ENCODE measurements at places on chromosomes 11 and 22.

- DNase-seq: no peak
Observed at GRCh38 chr22:44723801-44724200, 21.8 kb downstream of the PRR5 start.

GRCh38 chr11:19455731-19456130 lies 215.0 kb upstream of the E2F8 start:
- DNase-seq: no peak

DNA sequence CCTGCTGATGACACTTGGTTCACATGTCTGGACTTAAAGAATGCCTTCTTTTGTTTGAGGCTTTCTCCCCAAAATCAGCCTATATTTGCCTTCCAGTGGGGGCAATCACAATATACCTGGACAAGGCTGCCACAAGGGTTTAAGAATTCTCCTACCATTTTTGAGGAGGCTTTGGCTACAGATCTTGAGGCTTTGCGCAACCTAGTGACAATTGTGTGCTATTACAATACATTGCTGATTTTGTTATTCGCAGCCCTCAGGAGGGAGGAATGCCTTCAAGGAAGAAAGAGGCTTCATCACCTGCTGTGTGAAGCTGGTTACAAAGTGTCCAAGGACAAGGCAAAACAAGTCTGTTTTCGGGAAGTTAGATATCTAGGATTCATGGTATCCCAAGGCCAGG lies 50.8 kb upstream of the OR4C15 start:
- no peak for DNase-seq

- DNase-seq: no peak
Observed at GRCh38 chr11:10257478-10257877, 36.5 kb downstream of the SBF2 start.

GRCh38 chr11:126594921-126595367 lies 239.5 kb downstream of the ST3GAL4 start:
- DNase-seq: no peak

- DNase-seq: no peak
Observed at GRCh38 chr11:115580416-115580815, 76.2 kb upstream of the CADM1 start.

GRCh38 chr22:38126928-38127668 lies 16.6 kb upstream of the BAIAP2L2 start:
- no peak for DNase-seq

- DNase-seq: peak; percentile 90
Observed at GRCh38 chr11:128022007-128022368, 565.4 kb downstream of the ETS1 start.

GRCh38 chr11:89015614-89016013 lies 50.2 kb downstream of the GRM5 start:
- no peak for DNase-seq

- no peak for DNase-seq
Observed at GRCh38 chr11:10688401-10688800, 5.2 kb downstream of the IRAG1 start.

GRCh38 chr22:35728639-35729308 lies 11.1 kb downstream of the APOL5 start:
- no peak for DNase-seq

- DNase-seq: no peak
Observed at GRCh38 chr11:63698976-63699733, 17.9 kb downstream of the RTN3 start.

DNA sequence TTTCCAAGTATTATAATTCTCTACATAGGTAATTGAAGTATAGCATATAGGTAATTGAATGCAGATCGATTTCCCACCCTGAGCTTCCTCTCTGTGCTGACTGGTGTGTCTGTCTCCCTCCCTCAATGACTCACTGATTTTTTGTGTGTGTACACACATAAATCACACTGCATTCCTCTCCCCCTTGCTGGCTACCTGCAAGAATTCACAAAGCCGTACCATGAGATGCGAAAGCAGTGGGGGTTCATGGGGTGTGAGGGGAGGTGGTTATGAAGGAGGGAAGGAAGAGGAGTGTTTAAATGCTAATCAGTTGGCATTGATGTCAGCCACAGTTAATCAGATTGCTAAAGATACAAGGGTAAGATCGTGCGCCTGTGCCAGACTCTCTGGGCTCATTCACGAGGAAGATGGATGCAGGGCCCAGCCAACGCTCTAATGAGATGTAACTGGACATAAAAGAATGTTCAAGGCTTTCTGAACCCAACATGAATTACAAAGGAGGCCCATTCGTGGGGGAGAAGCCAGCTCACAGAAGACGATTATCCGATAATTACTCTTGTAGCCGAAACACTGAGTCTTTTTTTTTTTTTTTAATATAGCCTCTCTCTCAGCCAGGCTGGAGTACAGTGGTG lies 107.4 kb downstream of the SEZ6L start:
- DNase-seq: no peak

- DNase-seq: peak; percentile 22
Observed at GRCh38 chr22:45136594-45136993, 27.1 kb upstream of the NUP50 start.

- DNase-seq: no peak
Observed at GRCh38 chr22:16819249-16819648, 6.0 kb downstream of the XKR3 start.

- DNase-seq: no peak
Observed at GRCh38 chr11:2816941-2817421, 68.6 kb downstream of the CDKN1C start.

DNA sequence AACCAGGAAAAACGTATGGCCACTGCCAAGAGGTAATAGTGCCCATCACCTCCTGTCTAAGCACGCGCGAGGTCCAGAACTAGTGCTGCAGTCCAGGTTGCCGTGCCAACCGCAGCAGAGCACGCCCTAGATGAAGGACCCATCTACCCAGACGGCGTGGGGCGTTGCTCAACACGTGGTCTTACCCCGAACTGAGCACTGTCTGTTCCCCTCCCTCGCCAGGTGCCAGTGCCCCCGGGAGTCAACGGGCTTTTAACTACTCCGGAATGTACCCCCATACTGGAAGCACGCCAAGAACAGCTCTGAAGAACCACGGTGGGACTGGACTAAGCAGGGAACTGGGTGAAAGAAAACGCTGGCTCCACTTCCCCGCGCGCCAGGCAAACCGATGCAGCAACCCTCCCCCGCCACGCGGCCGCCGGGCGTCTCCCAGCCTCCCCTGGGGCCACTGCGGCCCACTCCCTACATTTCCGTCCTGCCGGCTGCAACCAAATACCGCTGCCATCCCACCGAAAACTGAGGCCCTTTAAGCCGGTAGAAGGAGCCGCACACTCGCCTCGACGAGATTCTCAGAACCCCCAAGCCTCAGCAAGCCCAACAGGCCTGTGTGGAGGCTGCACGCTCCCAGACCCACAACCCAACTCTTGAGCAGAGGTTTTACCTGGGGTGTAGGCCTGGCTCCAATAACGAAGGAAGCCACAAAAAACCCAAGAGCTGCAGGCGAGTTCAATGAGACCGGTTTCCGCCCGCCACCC lies at the start of gene HSPA8:
HSPA8 (minus strand) TSS at position 734 of the 755 bp plus-strand sequence. CDS start 812 bp downstream, outside the sequence.
- DNase-seq: peak; percentile 52

GRCh38 chr11:65435981-65436411 lies 13.4 kb downstream of the NEAT1 start:
- no peak for DNase-seq

DNA sequence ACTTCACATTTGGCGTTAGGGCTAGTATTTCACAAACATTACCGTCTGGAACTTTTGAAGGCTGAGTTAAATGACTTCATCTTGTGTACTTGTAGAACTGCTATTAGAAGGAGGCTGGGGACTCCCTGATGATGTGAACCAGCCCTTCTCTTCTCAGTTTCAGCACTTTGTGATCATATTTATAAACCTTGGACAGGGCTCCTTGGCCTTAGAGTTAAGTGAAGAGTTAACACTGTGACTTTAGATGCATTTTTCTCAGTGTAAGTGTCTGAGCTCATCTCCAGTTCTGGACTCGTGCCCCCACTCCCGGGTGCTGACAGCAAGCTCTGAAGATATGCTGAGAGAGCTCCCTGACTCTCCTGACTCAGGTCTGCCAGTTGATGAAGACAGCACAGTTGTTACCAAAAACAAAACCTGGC lies 8.4 kb downstream of the MIAT start:
- DNase-seq: no peak

- DNase-seq: no peak
Observed at GRCh38 chr11:47904048-47904447, 55.9 kb upstream of the NUP160 start.

DNA sequence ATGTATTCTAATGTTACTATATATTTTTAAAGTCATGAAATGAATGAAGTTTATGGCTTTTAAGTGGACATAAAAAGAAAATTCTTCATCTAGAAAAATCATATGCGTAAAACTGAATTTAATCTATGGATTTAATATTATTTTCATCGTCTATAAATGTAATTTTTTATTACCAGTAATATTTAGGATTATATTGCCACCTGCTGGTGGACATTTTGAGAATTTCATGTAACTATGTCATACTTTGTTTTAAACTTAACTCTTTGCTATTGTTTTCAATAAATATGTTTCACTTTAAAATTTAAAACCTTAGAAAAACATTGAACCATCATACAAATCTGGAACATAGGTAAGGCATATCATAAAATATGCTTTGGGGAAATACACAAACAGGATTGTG lies 66.5 kb upstream of the CEP126 start:
- no peak for DNase-seq

GRCh38 chr11:112382561-112382960 lies 121.9 kb upstream of the PLET1 start:
- no peak for DNase-seq

- DNase-seq: no peak
Observed at GRCh38 chr11:16154715-16155396, 201.5 kb downstream of the SOX6 start.

GRCh38 chr22:19196841-19197612 lies 18.5 kb upstream of the SLC25A1 start:
- DNase-seq: no peak

GRCh38 chr11:77287615-77288273 lies 13.7 kb downstream of the GDPD4 start:
- no peak for DNase-seq

GRCh38 chr22:35376728-35377472 lies 4.0 kb upstream of the HMOX1 start:
- DNase-seq: no peak

- no peak for DNase-seq
Observed at GRCh38 chr11:60377401-60378136, 763 bp upstream of the MS4A7 start.

GRCh38 chr11:102615077-102615893 lies 9.8 kb downstream of the MMP20 start:
- DNase-seq: no peak

DNA sequence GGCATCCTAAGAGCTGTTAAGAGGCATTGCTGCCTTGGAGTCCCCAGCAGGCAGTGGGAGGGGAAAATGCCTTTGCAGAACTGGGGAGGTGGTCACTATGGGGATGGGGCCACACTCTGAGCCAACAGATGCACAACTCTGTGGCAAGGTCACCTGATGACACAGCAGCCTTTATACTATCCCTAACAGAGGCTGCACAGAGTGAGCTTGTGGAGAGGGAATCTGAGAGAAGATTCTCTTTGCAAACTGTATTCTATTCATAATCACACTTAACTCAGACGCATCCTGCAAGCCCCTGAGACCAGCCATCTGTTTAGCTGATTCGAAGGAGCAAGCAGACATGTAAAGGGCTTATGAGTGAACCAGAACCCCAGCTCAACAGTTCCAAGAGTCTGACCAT lies 49.0 kb upstream of the TTC12 start:
- no peak for DNase-seq

DNA sequence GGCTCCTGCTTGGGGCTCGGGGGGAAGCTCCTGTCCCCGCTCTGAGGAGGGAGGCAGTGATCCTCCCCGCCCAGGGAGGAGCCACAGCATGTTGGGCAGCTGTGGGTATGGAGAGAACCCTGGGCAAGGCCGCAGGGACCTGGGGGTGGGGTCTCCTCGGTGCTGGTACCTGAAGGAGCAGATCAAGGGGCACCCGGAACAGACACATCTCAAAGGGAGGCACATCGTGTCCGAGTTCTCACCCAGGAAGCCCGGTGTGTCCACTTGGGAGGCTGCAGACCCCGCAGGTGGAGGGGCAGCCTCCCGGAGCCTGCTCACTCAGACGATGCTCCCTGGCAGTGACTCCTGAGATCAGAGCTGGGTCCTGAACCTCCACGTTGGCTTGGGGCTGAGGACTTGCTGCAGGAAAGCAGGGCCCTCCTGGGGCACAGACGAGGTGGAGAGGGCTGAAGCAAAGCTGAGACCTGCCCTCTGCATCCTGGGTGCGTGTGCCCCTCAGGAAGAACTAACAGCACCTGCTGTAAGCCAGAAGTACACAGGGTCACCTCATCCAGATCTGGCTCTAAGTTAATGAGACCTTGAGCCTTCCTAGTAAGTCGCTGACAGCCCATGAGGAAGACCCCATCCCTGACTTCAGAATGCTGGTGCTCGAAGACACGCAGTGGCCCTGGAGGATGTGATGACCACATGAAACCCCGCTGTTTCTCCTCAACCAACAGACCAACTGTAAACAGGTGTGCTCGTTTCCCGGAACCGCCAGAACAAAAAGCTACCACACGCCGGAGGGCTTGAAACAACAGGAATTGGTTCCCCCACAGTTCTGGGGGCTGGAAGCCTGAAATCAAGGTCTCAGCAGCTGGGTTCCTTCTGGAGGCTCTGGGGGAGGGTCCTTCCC lies 5.9 kb upstream of the OSBPL5 start:
- no peak for DNase-seq

DNA sequence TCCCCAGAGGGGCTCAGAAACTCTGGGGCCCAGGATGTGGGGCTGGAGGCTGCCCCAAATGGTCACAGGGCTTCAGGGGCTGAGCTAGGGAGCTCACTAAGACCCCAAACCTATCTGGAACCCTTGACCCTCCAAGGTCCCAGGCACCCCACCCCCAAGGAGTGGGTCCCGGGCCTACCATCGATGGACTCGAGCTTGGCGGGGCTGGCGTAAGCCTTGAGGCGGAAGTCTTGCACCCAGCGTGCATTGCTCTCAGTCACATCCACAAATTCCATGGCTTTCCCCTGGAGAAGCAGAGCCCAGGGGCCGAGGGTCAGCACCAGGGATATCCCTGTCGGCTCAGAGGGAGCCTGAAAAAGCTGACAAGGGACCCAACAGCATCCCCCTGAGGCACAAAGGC lies 3.5 kb downstream of the GATD1 start:
- DNase-seq: no peak

DNA sequence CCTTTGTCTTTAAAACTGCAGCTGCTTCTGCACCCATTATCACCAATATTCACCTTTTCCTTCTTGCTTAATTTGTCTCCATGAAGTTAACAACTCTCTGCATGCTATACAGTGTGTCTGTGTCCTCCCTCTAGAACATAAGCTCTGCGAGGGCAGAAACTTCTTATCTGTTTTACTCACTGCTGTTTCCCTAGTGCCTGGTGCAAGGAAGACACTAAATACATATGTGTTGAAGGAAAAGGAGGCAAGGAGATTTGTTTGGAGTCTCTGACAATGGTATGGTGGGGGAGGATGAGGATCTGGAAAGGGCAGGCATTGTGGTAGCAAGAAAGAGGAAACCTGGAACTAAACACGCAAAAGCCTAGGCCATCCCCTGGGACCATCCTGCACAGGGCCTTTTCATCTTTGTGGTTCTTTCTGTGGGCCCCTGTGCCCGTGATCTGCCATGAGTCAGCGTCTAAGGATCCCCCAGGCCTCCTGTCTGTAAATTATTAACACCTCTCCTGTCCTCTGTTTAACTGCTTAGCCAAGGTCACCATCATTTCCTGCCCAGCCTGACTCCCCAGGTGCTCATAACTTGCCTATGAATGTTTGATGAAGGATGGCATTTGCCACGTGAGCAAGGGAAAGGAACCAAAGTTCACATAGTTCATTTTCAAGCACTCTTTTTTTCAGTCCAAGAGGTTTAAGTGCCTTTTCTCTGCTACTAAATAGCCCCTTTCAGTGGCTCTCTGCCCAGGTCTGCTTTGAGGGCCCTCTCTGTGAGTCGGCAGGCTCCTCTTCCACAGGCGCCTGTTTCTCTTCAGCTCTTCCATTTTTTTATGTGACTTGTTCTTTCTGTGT lies 131.1 kb downstream of the RASSF10 start:
- DNase-seq: no peak

Measured in T-helper 2 cell (primary cell).